ENCODE measurements at places on chromosomes 13 and 19.

GRCh38 chr13:106566641-106567473 is 1.1 kb downstream of the ARGLU1 start:
- peak; percentile 57 for DNase-seq

GRCh38 chr19:34316741-34317301 is 48.2 kb upstream of the GPI start:
- no peak for DNase-seq

- DNase-seq, result peak; percentile 28
These were observed 67.6 kb upstream of the TDRD3 start for GRCh38 chr13:60329221-60329923.

DNA sequence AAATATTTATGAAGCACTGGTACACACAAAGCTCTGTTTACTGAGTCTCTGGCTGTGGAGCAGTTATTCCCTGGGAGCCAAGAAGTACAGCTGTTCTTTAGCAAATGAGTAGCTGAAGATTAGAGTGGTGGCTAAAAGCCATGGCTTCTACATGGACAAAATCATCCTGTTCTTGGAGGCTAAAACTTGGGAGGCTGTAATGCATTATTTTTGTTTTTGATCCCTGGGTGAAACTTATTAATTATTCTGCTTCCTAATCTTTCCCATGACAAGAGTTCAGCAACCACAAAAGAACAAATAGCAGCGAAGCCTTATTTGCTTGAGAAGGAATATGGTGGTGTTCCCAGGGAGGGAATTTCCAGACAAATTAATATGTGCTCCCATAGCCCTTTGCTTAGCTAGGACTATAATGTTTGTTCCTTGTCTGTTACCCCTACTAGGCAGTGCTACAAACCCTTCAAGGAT is 109.5 kb downstream of the DCT start:
- DNase-seq, result no peak

DNA sequence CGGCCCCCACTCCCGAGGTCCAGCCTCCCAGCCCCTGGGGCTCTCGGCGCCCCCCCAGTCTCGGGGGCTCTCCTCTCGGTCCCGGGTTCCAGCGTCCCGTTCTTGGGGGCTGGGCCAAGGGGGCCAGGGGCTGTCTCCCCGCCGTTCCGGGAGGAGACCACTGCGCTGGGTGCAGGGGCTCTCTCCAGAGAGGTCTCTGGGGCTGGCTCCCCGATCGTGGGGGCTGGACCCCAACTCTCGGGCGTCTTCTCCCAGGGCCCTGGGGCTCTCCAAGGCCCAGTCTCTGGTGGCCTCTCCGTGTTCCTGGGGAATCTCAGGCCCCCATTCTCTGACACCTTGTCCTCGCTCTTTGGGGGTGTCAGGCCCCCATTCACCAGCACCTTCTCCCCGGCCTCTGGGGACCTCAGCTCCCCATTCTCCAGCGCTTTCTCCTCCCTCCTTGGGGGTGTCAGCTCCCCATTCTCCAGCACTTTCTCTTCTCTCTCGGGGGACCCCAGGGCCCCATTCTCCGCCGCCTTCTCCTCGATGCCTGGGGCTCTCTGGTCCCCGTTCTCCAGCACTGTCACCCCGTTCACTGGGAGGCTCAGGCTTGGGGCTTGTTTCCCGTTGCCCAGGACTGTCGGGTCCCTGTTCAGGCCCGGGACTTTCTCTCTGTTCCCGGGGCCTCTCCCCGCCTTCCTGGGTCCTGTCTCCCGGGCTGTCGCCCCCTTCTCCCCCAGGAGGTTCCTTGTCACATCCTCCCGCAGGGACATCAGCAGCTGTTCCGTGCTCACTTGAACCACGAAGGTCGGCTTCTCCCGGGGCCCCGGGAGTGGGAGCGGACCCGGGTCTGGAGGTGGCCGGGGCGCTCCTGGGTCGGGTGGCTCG is 13.7 kb downstream of the LMTK3 start:
- no peak for DNase-seq

DNA sequence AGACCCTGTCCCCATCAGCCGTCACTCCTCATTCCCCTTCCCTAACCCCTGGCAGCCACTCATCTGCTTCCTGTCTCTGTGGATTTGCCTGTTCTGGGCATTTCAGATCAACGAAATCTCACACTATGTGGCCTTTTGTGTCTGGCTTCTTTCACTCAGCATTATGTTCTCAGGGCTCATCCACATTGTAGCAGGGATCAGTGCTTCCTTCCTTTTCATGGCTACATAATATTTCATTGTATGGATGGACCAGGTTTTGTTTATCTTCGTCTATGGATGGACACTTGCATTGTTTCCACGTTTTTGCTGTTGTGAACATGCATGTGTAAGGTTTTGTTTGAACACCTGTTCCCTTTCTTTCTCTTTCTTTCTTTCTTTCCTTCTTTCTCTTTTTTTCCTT is 41.3 kb downstream of the NWD1 start:
- DNase-seq, result no peak

GRCh38 chr19:18663940-18664530 is 19.4 kb upstream of the CRTC1 start:
- DNase-seq, result peak; percentile 35

- no peak for DNase-seq
These were observed 260.8 kb upstream of the TSHZ3 start for GRCh38 chr19:31610018-31610417.

DNA sequence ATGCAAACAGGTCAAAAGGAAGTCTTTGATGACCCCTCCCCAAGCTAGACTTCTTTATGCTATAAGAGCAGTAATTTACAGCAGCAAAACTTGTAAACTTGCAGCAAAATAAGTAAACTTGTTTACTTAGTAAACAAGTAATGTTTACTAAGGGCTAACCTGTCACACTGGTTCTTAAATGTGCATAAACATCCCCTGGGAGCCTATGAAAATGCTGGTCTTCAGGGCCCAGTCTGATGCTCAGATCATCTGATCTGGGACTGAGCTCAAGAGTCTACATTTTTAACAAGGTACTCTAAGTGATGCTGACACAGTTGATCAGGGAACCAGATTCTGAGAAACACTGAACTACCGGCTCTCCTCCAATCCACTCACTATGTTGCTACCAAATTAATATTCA is 53.4 kb downstream of the MTMR6 start:
- DNase-seq, result no peak

GRCh38 chr13:110683203-110683883 is 22.6 kb downstream of the CARS2 start:
- peak; percentile 54 for DNase-seq

DNA sequence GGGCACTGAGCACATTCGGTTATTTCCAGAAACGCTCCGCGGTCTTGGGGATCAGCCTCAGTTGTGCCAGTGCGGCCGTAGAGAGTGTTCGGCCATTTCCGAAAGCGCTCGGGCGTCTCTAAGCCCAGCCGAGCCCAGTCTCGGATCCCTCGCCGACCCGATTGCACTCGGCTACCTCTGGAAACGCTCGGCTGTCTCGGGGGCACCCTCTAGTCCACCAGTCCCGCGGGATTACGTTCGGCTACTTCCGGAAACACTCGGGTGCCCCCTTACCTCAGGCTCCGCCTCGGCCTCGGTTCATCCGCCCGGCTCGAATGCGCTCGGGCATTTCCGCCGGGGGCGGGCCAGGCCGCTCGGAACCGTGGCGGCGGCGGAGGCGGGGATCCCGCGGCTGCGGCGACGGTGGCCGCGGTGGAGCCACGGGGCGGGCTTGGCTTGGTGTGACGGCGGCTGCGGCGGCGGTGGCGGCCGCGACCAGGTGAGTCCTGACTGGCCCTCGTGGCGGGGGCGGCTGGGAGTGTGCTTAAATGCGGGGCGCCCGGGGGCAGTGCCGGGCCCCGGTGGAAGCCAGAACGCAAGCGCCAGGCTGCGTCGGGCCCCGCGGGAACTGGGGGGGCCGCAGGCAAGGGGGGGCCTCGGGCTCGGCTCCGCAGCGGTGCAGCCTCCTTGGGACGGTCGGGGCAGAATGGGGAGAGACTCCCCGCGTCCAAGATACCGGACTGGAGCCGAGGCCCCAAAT is at the start of gene PIK3R2:
Gene PIK3R2 (plus strand): TSS at position 347 of the 739 bp plus-strand sequence. CDS start 2,717 bp downstream, outside the sequence.
- DNase-seq, result peak; percentile 100

DNA sequence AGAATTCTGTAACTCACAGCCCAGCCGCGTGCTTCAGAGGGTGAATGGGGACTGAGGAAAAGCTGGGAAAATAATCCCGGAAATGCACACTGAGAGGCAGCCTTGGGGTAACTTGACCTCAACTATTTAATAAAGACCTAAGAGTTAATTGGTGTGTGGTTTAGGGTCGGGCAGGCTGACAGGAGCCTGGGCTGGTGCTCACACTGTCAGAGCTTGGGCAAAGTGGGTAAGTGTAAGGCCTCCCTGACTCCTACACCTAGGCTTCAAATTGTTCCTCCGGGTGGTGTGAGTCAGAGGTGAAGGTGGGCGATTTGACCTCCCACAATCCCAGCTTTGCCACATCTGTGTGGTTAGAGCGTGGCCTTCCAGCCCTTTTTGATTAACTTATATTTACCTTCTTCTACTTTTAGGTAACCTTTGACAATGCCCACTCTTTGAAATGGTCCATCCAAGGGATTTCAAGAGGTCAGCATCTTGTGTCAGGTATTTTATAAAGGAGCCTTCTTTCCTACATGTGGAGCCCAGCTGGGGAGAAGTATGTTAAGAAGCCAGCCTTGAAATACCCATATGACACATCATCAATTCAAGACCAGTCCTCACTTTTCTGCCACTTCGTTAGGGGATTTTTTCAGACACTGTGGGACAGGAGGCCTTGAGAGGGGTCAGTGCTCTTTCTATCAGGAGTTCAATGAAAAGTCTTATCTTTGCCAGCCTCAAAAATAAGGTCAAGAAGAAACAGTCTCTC is 114.2 kb downstream of the NUFIP1 start:
- DNase-seq, result no peak

DNA sequence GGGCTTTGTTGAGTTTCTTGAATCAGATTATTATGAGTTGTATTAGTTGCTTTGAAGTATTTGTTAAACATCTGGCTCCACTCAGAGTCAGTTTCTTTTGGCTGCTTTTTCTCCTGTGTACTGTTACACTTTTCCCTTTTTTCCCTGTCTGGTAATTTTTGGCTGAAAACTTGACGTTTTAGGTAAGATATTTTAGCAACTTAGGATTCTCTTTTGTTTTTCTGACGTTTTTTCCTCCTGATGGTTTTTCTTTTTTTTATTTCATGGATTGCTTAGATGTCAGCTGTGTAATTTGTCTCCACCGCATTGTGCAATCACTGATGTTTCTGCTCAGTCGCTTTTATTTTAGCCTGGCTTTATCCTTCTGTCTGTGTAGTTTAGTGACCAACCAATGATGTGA is 20.7 kb downstream of the RFC3 start:
- DNase-seq, result no peak

GRCh38 chr19:48755084-48755641 is at the start of gene FGF21:
Gene FGF21, plus strand, starts transcription at chr19:48755524. Its CDS starts 713 bp downstream, at chr19:48756237.
- no peak for DNase-seq

- DNase-seq, result no peak
These were observed 141 bp downstream of the TRPC4 start for GRCh38 chr13:37869506-37869755.

- no peak for DNase-seq
These were observed 143.4 kb downstream of the NALCN start for GRCh38 chr13:101272886-101273285.

DNA sequence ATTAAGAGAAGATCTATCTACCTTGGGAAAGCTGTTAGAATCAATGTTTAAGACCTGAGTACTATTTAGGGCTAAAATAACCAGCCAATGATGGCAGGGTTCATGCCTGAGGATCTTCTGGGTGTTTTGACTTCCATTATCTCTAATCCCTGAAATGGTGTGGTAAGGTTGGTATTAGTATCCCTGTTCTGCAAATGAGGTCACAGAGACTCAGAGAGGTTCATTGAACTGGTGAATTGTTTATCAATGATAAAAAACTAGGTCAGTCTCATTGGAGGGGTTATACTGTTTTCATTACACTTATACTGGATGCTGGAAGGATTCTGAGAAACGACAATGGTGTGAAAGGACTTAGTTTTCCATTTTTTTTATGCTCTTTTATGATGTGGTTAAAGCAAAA is 264.8 kb downstream of the KLF5 start:
- no peak for DNase-seq

GRCh38 chr13:18944501-18945068 is 237.0 kb downstream of the TUBA3C start:
- no peak for DNase-seq

- DNase-seq, result no peak
These were observed 598 bp upstream of the GJB6 start for GRCh38 chr13:20232556-20233277.

GRCh38 chr13:113876346-113877148 is 12.7 kb upstream of the GAS6 start:
- DNase-seq, result no peak

DNA sequence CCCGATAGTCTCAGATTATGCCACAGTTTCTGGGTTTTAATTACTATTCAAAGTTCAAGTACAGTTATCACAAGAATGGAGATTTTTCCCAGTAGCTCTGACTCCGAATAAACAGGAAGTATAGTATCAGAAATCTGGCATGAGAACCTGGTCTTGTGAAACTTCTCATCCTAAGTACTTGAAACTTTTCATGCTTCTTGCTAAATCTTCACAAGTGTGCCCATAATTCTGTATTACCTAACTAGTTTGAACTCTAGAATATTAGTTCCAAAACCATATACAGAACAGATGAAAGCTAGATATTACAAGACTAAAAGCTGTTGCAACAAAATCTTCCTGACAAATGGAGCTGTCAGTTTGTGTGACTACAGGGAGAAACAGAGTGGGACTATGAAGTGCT is 70.5 kb upstream of the CSNK1A1L start:
- no peak for DNase-seq

GRCh38 chr13:113589961-113590339 is 5.4 kb downstream of the TFDP1 start:
- DNase-seq, result no peak

- no peak for DNase-seq
These were observed 10.5 kb downstream of the XRCC1 start for GRCh38 chr19:43564800-43565199.

DNA sequence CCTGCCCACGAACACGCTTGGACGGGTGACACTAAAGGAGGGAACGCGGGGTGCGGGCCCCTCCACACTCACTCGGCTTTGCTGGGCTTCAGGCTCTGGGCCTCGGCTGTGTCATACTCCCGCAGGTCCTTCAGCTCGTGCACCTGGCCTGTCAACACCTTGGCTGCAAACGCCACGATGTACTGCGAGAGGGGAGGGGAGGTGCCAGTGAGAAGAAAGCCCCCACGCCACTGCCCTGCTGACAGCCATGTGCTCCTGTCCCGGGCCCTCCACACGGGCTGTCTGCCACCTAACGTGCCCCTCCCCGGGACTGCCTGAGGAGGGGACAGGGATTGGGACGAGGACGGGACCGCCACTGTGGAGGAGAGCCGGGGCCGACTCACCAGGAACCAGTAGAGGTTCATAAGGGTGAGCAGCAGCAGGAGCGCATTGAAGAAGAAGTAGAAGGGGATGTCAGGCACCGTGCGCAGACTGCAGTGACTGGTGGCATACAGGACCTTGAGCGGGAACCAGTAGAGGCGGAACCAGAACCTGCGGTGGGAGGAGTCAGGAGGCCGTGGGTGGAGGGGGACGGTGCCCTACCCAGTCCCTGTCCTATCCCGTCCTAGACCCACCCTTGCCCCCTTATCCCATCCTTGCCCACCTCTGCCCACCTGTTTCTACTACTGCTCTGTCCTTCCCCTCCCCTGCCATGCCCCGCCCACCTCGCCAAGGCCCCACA is 16.9 kb downstream of the CERS1 start:
- DNase-seq, result no peak

Measured in activated naive CD4-positive, alpha-beta T cell treated with anti-CD3 and anti-CD28 coated beads, Interleukin-2, amount 10 ng/mL, durations not matched to agents 7 days and 5 days (primary cell).